ENCODE measurements at places on chromosomes 3 and 15. TPM values are rescaled to one million over a fixed set of nuclear protein-coding genes. Genes with fewer than 3 reads are reported as not detected.

Gene AGBL1
- not detected for polyA plus RNA-seq

Gene SENP8
- 1.3 TPM for polyA plus RNA-seq

Gene ECE2
- not detected for polyA plus RNA-seq

Gene ALDH1L1
- 0.24 TPM for polyA plus RNA-seq

DNA sequence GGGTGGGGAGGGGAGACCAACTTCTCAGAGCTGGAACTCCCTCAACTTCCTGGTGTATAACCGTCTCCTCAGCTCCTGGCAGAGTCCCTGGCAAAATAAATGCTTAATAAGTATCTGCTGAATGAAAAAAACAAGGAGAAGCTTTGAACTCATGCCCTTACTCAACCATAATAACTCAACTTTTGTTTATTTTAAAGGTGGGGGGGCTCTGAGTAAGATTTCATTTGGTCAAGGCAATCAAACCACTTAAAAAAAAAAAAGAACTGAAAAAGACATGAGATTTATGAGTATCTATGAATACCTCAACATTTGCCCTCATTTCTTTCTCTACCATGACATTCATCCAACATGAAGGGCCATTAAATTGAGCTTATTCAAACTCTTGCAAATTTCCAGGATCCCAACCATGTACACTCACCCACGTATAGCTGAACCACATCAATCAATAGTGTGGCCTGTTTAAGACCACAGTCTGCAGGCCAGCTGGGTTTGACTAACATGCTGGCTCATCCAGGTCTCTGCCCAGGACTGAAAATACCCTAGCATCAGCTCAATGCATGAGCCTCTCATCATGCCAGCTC, 157.9 kb downstream of the FOXP1 start:
- H3K4me1 ChIP-seq: peaks cover 10% of the 10 kb centered on the region
- no peaks in the 10 kb centered on the region for H3K36me3 ChIP-seq
- no peak overlapping the region for H3K4me3 ChIP-seq
- H3K27ac ChIP-seq: no peak overlapping the region

DNA sequence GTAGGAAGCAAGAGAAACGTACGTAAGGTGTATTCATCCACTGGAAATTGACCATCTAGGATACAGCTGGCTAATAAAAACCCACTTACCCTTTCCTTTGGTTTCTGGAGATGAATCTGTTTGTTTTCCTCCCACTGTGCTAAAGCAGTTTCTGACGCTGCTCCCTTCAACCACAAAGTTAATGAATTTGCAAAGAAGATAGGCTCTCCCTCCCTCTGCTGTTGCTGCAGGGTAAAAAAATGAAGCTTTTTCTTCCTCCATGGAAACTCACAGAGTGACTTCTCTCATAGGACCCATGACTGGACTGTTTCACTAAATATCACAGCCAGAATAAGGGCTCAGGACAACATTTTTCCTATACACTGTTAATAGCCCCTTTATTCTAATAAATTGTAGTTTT, 172.1 kb upstream of the LRRN1 start:
- H3K27me3 ChIP-seq: no peaks in the 10 kb centered on the region
- no peaks in the 10 kb centered on the region for H3K36me3 ChIP-seq
- no peak for DNase-seq
- no peak overlapping the region for H3K27ac ChIP-seq
- H3K4me3 ChIP-seq: no peak overlapping the region
- no peaks in the 10 kb centered on the region for H3K4me1 ChIP-seq

GRCh38 chr15:69484837-69485236, 32.2 kb downstream of the RPLP1 start:
- no peak for DNase-seq
- peaks cover 16% of the 10 kb centered on the region for H3K27me3 ChIP-seq
- no peak overlapping the region for H3K4me3 ChIP-seq
- no peaks in the 10 kb centered on the region for H3K36me3 ChIP-seq
- H3K27ac ChIP-seq: no peak overlapping the region

- H3K36me3 ChIP-seq: no peaks in the 10 kb centered on the region
- no peak for DNase-seq
- H3K27ac ChIP-seq: no peak overlapping the region
- H3K4me1 ChIP-seq: no peaks in the 10 kb centered on the region
- no peaks in the 10 kb centered on the region for H3K27me3 ChIP-seq
Measured at GRCh38 chr3:188176476-188176875, 22.5 kb downstream of the LPP start.

GRCh38 chr3:52090933-52091468, 34.6 kb upstream of the DUSP7 start:
- H3K27ac ChIP-seq: no peak overlapping the region
- no peaks in the 10 kb centered on the region for H3K27me3 ChIP-seq
- no peak overlapping the region for H3K4me3 ChIP-seq

GRCh38 chr3:134516905-134517304, 31.0 kb downstream of the CEP63 start:
- no peak overlapping the region for H3K4me3 ChIP-seq
- H3K27ac ChIP-seq: no peak overlapping the region
- no peaks in the 10 kb centered on the region for H3K4me1 ChIP-seq
- no peak for DNase-seq
- H3K36me3 ChIP-seq: no peaks in the 10 kb centered on the region

DNA sequence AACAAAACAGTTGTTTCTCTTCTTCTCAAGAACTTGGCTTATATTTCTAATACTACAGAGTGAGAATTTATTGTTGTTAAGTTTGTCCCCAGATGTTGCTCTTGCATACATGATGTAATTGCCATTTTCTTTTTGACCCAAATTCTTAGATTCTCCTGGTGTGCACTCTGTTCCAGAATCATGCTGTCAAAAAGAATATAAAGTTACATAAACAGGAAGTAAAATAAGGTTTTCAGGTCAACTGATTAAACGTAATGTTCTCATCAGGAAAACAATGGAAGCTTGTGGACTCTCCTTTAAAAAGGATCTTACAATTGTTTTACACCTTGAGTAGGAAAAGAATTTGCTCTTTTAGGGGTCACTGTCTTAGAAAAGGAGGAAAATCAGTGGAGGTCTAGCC, 121.8 kb downstream of the ADAM10 start:
- H3K4me3 ChIP-seq: no peak overlapping the region
- no peaks in the 10 kb centered on the region for H3K27me3 ChIP-seq
- DNase-seq: no peak
- H3K27ac ChIP-seq: no peak overlapping the region
- peaks cover 55% of the 10 kb centered on the region for H3K36me3 ChIP-seq

DNA sequence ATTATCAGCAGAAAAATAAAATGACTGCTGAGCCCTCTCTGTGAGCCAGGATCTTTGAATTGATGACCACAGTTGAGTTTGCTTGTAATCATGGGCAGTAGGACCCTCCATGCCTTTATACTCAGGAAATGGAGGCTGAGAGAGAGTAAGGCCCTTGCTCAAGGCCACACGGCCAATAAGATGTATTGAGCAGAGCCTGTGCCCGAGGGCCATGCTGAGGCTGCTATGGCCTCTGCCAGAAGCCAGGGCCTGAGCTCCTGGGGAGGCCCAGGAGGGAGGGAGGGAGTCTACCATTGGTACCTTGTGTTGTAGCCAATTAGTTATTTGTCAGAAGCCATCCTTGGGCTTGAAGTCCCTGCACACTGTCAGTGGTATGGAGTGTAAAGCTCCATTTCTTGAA, 151.4 kb downstream of the DNAJB8 start:
- peaks cover 3% of the 10 kb centered on the region for H3K4me1 ChIP-seq
- no peaks in the 10 kb centered on the region for H3K27me3 ChIP-seq
- no peak for DNase-seq

GRCh38 chr3:38254872-38255271, 10.7 kb upstream of the SLC22A13 start:
- H3K27me3 ChIP-seq: no peaks in the 10 kb centered on the region
- 0 out of 3 replicates have a peak, but pooled peaks cover 3% of the 10 kb centered on the region for H3K4me1 ChIP-seq
- peaks cover 52% of the 10 kb centered on the region for H3K36me3 ChIP-seq
- no peak for DNase-seq
- H3K4me3 ChIP-seq: no peak overlapping the region

DNA sequence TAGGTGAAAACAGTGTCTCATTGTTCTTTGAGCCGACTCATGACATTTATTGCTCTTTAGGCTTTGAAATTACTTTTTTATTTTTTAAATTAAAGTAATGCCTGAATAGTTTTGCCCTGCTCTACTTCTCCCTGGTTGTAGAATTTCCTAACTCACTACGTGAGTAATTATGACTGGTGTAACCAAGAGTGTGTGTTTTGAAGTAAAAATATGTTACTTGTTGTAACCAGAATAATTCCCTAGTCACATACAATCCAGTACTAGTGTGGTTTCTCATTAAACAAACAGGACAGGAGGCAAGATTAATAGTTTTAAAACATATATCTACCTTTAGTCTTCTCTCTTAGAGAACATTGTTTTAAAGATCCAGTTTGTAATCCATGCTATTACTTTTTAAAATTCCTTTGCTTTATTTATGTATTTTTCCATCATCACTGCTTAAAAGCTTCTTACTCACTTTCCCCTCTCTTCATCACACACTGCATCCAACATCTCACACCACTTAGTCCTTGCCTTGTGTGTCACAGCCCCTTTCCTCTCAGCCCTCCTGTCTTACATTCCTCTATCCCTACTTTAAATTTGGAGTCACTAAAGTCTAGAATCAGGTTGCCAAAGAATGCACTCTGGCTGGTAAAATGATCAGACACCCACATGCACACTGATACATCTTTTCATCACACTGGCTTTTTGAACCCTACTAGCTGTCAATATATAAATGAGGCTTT, 219.7 kb downstream of the WNT5A start:
- no peak overlapping the region for H3K27ac ChIP-seq
- no peaks in the 10 kb centered on the region for H3K27me3 ChIP-seq
- no peak overlapping the region for H3K4me3 ChIP-seq
- no peak for DNase-seq
- no peaks in the 10 kb centered on the region for H3K4me1 ChIP-seq

GRCh38 chr3:144491333-144491732, 519.7 kb downstream of the DIPK2A start:
- H3K4me3 ChIP-seq: no peak overlapping the region
- no peak for DNase-seq
- H3K27me3 ChIP-seq: no peaks in the 10 kb centered on the region

DNA sequence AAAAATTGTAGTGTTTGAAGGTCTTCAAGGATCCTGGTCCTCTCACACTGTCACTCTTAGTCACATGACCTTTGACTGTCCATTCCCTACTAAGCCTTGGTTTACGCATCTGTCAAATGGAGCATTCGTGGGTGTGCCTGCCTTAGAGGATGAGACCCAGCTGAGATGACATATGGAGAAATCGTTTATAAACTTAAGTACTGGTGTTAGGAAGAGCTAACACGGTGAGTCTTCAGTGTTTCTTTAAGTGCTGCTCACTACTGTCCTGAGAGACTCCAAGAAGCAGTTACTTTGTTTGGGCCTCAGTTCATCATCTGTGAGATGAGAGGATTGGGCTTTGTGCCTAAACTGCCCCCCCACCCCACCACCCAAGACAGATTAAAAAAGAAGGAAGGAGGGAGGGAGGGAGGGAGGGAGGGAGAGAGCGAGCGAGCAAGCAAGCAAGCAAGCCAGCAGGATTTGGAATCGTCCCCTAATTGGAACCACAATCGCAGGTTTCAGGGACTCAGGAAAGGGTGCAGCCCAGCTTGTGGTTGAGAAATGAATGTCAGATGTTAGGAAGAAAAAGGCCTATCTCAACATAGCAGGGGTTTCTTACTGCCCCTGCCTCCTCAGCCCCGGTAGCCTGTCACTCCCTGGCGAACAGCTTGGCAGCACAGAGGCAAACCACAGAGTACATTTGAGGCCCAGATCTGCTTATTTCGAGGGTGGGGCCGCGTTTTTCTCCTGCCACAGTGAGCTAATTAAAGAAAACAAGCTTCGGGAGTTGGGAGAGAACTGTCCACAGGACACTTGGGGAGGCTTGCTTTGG, 32.7 kb downstream of the SMAD3 start:
- H3K4me1 ChIP-seq: peaks cover 25% of the 10 kb centered on the region
- H3K27ac ChIP-seq: peak overlapping the region; percentile 81
- H3K4me3 ChIP-seq: no peak overlapping the region

DNA sequence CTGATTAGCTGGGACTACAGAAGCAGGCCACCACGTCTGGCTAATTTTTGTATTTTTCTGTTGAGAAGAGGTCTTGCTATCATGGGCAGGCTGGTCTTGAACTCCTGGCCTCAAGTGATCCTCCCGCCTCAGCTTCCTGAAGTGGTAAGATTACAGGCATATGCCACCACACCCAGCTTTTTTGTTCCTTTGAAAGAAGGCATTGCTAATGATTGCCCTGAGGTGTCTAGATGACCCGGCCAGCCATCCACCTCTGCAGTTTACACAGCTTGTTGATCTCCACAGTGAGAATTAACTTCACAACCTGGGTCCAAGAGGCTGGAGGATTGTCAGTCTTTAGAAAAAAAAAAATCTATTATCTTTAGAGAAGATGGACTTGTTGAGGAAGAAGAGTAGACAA, 58.7 kb downstream of the SMAD3 start:
- H3K27me3 ChIP-seq: no peaks in the 10 kb centered on the region
- no peak for DNase-seq
- peaks cover 27% of the 10 kb centered on the region for H3K4me1 ChIP-seq

DNA sequence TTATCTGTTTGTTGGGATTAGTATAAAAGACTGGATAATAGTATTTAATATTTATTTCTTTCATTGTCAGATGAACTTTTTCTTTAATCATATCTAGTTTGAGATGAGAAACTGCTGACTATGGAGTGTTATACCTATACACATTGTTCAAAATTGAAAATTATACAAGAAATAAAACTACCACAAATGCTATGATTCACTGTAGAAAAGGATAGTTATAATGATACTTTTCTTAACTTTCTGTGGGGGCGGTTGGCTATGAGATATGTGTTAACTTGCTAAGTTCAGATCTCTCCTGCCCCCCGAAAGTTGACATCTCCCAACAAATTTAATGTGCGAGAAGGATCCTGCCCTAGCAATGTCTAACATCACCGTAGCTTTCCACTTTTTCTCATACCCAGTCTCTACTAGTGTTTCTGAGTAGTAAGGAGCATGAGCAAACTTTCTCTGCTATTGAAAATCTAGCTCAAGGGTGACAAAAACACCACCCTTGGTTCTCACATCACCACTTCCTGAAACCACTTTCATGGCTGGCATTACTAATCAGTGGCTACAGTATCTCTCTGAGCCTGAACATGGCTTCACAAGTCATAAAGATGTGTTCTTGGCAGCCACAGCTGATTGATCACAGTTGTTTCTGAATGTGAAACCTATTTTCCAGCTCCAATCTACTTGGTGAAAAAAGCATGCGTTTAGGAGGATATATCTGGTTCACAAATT, 15.8 kb upstream of the SAMMSON start:
- H3K27ac ChIP-seq: no peak overlapping the region
- DNase-seq: no peak
- no peak overlapping the region for H3K4me3 ChIP-seq

DNA sequence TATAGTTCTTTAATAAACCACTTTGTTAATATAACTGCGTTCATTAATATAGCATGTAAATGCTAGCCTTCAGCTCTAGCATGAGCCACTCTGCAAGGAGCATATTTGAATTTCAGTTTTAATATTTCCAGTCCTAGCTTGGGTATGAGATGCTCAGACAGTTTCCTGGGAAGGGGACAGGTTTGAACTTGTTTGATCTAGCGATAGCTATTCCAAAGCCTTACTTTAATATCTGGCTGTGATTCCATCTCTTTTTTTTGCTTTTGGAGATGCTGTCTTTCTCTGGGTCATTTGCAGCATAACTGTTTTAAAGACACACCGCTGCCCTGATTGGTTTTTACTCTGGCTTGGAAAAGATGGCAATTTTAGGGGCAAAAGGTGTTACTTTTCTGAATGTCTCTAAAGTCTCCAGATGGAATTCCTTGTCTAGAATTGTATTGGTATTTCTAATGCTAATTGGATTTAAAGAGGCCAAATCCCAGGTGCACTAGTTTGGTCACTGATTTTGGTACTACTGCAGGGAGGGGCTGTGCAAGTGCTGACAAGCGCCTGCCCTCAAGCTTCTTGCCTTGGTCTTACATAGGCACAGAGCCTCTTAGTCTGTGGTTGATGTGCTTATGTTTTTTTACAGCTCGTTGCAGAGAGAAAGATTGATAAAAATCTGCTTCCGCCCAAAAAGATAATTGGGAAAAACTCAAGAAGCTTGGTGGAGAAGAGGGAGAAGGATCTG, 2.8 kb downstream of the NISCH start:
- DNase-seq: no peak
- H3K4me3 ChIP-seq: no peak overlapping the region
- H3K27me3 ChIP-seq: no peaks in the 10 kb centered on the region
- no peak overlapping the region for H3K27ac ChIP-seq

Data from K562 (cell line).